Ecto neural progenitor cell (in vitro differentiated cells): ENCODE measurements at places on chromosomes 2 and 18.

DNA sequence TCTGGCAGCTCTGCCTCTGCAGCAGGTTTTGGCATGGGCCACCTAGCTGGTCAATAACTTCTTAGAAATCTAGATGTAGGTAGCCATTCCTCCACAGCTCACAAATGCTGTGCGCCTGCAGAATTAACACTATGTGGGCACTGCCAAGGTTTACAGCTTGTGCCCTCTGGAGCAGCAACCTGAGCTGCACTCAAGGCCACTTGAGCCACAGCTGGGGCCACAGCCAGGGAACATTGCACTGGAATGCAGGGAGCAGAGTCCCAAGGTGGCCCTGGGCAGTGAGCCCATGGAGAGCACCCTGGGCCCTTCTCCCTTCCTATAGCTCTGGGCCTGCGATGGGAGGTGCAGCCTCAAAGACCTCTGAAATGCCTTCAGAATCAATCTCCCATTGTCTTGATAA is 365.3 kb downstream of the SATB2 start:
- no peak for DNase-seq

DNA sequence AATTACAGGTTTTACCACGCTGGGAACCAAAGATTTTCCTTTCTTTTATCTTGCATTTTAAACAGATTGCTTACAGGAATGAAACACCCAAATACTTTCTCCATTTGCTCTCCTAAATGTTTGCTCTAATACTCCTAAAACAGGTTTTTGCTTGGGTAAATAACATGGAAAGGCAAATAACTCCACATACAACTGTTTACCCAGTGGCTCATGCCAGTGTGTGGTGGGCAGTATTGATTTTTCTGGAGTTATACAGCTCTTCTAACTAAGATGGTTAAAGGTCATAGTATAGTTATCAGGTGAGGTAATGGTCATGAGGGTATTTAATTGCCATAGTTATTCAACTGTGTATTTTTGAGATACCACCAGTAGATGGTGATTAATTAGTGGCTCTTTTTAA is 61.2 kb upstream of the RAB27B start:
- no peak for DNase-seq

- no peak for DNase-seq
Observed at GRCh38 chr2:2960441-2961133, 417.0 kb downstream of the EIPR1 start.

GRCh38 chr2:54770676-54771075 is 47.2 kb downstream of the EML6 start:
- no peak for DNase-seq

- no peak for DNase-seq
Observed at GRCh38 chr18:57833441-57834101, 30.5 kb upstream of the ATP8B1 start.

- no peak for DNase-seq
Observed at GRCh38 chr2:224165901-224166319, 126.8 kb upstream of the SERPINE2 start.

GRCh38 chr2:45626387-45627221 is 15.5 kb upstream of the SRBD1 start:
- DNase-seq: no peak

- DNase-seq: no peak
Observed at GRCh38 chr2:75920859-75921551, 210.3 kb upstream of the GCFC2 start.

DNA sequence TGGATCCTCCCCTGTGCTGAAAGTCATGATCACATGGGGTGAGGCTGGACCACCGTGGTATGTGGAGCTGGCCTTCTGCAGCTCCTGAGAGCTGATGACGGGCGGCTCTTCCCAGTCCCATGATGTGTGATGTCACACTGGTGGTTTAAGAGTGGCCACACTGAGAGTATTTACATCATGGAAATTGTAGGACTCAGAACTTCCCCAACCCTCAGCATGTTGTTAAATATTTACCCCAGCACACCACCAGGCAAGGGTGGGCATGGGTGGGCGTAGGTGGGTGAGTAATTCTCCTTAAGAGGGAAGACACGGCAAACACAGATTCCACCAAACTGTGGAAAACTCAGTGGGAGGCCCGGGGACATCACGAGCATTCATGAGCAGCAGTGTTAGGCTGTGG is 106.8 kb downstream of the ALPK2 start:
- DNase-seq: no peak

- no peak for DNase-seq
Observed at GRCh38 chr2:53941749-53942148, 29.0 kb downstream of the PSME4 start.

DNA sequence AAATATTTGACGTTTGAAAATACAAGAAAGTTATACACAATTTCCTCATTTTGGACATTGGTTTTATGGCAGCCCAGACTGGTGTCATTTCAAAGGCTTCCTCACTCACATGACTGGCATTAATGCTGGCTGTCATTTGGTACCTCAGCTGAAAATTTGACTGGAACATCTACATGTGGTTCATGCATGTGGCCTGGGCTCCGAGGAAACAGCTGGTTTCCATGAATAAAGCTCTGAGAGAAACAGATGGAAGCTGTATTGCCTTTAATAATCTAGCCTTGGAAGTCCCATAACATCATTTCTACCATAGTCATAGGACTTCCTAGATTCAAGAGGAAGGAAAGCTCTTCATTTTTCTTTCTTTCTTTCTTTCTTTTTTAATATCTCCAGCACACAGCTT is 42.9 kb upstream of the RIT2 start:
- no peak for DNase-seq

GRCh38 chr2:126413079-126413478 is 242.9 kb upstream of the GYPC start:
- DNase-seq: no peak

- no peak for DNase-seq
Observed at GRCh38 chr2:191854382-191855372, 7.8 kb upstream of the CAVIN2 start.

DNA sequence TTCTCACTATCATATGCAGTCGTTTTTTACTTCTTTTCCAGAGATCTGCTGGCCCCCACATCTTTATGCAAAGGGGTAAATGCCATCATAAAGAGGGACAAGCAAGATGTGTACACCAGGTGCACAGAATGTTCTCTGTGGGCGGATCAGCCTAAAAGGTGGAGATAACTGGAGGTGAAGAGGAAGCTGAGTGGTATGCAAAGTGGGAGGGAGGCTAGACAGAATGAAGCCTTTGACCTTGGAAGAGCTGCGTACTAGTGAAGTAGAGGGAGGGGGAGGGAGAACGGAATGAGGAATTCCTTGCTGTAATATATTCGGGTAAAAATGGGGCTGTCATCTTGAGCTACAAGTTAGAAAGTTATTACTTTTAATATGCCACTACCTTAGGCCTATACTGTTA is 287.5 kb upstream of the VRK2 start:
- no peak for DNase-seq

DNA sequence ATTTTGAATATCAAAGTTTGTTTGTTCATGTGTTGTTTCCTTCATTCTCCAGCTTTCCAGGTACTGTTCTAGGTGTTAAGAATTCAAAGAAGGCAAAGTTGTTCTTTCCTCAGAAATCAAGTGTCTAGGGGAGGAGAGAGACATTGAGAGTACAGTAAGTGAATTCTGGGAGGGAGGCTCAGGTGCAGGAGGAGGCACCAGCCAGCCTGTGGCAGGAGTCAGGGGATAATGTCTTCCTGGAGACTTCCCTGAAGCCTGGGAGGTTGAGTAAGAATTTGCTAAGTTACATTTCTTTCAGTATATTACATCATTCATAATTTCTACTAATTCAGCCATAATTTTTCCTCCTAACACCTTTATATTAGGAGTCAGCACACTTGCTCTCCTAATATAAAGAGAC is 462.1 kb downstream of the TDRD15 start:
- DNase-seq: no peak

DNA sequence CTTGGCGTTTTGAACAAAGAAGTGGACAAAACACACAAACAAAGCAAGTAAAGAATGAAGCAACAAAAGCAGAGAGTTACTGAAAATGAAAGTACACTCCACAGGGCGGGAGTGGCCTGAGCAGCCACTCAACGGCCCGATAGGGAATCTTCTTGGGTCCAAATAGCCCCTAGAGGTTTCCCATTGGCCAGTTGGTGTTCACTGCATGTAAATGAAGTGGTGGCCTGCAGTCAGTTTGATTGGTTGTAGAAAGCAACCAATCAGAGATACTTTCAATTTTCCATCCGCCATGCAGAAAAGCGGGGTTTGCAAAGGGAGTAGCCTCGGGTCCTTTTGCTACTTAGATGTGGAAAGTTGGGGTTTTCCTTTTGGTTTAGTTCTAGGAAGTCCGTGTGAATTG is 31.6 kb downstream of the CYBRD1 start:
- no peak for DNase-seq

DNA sequence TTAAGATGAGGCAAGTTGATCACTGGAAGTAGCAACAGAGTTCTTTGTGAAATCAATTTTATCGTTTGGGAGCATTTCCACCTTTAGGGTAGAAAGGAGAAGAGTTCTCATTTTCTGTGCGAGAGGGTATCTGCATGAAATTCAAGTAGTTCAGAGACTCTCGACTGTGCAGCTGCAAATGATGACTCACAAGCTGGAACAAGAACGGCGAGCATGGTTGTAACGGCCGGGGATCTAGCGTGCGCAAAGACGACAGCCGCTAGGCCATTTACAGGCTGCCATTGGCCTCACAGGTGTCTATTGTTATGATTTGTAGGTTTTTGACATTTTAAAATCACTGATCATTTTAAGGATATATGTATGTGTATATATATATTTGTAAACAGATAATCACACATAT is 5.2 kb downstream of the KLHL29 start:
- no peak for DNase-seq

- no peak for DNase-seq
Observed at GRCh38 chr2:47598476-47598875, 184.5 kb upstream of the MSH6 start.

DNA sequence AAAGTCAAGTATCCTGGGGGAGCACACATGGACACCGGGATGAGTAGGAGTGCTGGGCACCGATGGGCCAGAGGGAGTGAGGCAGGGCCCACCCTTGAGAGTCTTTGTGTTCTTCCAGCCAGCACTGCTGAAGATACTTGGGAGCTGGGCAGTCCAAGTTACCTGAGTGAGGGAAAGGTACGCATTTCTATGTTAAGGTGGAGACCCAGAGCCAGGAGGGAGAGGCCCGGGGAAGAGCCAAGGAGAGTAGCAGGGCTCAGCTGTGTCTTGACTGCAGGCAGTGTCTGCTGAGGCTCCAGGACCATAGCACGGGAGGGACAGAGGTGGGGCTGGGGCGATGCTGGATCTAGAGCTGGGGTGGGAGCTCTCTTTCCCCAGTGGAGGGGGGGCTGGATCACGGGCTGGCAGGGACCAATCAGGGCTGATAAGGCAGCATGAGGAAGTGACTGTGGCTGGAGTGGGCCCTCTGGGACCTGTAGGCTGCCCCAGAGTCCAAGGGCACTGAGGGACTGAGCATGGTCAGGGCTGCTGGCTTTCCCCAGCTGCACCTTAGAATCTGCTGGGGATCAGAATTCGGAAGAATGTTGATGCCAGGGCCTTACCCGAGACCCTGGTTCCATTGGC is 289.2 kb downstream of the PHLPP1 start:
- DNase-seq: no peak

- DNase-seq: no peak
Observed at GRCh38 chr2:224033601-224034000, 5.5 kb downstream of the SERPINE2 start.

DNA sequence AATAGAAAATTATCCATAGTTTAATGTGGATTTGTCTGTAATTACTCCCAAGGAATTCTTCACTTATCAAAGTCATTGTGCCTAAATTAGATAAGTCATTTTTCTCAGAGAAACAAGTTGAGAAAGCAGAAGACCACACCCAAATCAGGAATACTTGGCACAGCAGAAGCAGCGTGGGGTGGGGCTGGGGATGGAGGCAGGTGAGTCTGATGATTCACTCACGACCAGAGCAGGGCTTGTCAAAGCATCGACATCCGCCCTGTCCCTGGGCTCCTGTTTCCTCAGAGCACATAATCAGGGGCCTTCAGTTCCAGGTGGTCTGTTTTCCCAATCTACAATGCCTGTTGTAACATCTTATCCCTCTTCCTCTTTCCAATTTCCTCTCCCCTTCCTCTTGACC is 31.5 kb upstream of the COLEC12 start:
- DNase-seq: no peak

GRCh38 chr18:22930089-22930713 is 2.9 kb upstream of the RBBP8 start:
- DNase-seq: peak; percentile 68

DNA sequence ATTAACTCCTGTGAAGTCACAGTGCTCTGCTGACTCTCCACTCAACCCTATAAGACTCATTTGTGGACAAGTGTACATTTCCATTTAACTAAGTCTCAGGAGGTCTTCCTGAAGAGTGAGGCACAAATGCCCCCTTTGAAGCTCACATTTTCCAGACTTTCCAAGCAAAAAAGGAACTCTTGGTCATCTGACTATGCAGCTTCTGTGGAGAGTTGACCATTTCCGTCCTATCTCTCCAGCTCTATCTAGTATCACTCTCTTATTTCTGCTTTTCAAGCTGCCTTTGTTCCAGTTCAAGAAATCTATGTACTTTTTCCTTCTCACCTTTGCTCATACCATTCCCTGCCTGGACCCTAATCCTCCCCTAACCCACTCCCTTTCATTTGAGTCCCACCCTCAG is 77.0 kb downstream of the ANTXR1 start:
- DNase-seq: no peak

DNA sequence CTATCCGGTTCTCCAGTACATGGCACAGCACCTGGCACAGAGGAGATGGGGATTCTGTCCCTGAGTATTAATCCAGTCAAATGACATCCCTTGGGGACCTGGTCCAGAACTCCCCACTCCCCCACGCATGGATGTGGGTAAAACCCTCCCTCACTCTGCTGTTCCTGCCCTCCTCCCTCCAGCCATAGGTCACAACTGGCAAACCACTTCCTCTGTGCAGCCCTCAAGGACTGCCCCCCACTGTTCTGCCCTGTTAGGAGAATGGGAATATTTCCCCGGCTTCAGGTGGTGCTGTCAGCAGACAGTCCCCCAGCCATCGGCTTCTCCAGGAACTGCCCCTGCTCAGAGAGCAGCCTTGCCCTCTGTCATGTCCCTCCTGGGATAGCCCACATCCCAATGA is 1.5 kb upstream of the TFCP2L1 start:
- no peak for DNase-seq

DNA sequence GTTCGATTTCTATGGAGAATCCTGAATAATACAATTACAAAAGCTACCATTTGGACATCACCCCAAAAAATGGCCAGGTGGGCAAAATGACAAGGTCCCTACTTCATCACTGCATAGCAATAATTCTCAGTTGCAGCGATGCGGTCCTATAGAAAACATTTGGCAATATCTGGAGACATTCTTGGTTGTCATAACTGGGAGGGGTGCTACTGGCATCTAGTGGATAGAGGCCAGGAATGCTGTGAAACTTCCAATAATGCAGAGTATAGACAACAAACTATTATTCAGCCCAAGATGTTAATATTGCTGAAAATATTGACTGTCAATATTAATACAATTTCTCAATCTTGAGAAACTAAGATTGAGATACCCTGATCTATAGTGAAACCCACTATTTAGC is 637.8 kb upstream of the PKDCC start:
- no peak for DNase-seq

- DNase-seq: no peak
Observed at GRCh38 chr18:61803393-61803792, 89.4 kb downstream of the RNF152 start.

- DNase-seq: no peak
Observed at GRCh38 chr18:55272510-55273243, 313.4 kb upstream of the CCDC68 start.
